ENCODE measurements at places on chromosomes 2 and 18.

DNA sequence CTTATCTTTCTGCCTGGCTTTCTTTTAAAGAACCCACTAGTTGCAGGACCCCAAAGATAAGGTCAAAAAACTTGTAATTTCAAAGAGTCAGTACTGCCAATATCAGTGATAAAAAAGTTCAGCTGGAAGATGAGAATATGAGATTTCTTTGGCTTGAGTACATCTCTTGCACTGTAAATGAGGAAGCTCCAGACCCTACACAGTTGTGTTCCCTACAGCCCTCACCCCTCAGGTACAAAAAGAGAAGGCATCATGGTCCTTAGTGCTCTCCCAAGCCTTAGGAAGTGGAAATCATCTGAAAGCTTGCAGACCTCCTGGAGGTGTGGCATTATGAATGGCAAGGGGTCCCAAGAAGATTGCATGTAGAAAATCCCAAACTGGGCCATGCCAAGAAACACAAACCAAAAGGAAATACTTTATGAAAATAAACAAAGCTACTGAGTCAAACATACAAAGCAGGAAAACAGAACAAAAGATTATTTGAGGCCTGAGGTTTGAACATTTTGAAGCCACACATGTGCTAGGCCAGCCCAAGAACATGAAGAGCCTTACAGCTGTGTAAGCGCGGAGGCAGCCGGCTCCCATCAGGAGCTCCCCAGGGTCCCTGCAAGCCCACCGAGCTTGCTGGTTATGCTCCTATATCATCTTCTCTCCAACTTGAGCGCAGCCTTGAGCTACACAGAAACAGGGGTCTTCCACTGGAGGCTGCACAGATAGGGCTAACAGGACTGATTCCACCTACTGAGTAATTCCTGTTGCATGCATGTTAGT, 217.0 kb downstream of the OSR1 start:
- no peak for DNase-seq

DNA sequence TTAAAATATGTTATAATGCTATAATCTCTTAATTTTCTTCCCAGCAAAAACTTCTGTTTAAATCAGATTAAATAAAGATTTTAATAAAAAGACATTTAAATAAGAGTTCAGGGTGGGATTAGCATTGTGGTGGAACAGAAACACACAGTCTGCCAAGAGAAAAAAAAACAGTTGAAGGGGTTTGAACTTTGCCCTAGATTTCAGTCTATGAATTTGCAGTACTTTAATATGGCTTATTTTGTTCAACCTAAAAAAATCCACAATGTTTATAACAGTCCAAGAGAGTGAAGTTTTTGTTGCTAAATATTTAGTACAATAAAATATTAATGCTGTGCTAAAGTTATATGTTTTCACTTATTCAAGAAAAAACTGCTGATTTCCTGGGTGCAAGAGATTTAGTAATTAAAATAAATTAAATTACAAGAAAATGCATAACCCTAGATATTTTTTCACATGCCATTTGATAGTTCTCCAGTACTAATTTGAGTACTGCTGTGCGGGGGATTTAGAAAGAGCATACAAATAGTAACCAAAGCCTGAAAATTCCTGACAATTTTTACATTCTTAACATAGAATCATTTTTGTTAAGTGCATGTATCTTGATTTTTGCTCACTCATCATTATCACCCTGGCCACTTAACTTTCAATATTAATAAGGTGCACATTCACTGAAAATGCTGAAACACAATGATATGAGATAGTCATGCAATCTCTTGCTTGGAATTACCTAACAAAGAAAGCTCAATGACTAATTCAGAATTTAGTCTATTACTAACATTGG, 52.6 kb downstream of the SLC40A1 start:
- no peak for DNase-seq

- DNase-seq, result no peak
Observed at GRCh38 chr2:129929321-129930290, 49.9 kb upstream of the RAB6C start.

DNA sequence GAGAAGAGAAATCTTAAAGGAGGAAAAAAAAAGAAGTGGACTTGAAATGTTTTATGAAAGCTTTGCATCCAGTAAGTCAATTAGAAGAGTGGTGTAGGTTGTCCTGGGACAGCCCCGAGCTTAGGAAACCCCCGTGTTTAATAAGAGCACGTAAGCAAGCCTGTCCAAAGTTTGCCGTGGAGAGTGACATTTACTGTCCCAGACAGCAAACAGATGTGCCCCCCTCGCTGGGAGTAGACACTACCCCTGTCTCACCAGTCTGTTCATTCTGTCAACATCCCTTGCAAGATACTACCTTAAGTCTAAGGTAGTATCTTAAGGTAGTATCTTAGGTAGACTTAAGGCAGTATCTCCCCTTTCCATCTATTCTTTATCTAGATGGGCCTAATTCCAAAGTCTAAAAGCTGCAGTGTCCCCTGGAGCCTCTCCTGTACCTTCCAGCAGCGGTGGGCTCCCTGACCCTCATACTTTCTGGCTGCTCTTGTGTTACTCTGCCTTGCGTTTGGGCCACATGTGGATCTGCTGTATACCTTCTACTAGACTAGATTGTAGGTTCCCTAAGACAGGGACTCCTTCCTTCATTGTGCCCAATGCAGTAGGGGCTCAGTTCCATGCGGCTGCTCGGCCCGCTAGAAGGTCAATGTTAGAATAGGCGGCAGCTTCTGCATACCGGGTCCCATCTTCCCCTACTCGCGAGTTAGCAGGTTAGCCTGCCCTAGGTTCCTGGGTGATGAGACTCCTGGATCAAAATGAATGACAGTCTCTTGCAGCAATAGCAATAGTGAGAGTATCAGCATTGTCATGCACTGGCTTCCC, 244.1 kb downstream of the GBX2 start:
- DNase-seq, result no peak

DNA sequence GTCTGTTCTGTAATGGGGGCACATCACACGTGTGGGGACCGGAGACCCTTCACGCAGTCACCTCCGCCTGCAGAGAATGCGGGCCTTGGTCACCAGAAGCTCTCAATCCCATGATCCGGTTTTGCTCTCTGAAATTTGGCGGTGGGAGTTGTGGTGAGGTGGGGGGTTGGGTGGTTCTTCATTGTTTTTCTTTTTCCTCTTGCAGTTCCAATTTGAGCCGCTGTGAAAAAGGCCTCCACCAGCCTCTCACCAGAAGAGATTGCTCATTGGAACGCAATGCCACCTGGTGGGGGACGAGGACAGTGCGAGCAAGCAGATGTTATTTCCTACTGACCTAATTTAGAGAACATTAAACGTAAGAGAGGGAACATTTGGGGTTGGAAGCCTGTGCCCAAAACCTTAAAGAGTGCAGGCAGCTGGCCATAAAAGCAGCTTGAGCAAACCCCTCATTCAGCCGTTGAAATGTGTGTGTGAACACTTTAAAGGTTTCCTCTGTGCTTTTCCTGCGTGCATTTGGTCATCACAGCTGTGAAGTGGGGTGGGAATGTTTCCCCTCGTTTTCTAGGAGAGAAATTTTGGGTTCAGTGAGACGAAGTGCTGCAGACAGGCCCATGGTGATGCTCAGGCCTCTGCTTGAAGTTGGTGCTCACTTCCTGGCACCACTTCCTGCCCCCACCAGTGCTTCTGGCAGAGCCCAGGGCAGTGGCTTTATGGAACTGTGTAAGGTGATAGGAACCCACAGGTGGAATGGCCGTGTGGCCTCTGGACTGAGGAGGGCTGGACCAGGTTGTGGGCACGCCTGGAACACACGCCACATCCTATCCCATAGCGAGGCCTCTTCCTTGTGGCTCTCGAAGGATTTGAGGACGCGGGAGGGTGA, 61.7 kb downstream of the ZCCHC2 start:
- DNase-seq, result peak; percentile 94

DNA sequence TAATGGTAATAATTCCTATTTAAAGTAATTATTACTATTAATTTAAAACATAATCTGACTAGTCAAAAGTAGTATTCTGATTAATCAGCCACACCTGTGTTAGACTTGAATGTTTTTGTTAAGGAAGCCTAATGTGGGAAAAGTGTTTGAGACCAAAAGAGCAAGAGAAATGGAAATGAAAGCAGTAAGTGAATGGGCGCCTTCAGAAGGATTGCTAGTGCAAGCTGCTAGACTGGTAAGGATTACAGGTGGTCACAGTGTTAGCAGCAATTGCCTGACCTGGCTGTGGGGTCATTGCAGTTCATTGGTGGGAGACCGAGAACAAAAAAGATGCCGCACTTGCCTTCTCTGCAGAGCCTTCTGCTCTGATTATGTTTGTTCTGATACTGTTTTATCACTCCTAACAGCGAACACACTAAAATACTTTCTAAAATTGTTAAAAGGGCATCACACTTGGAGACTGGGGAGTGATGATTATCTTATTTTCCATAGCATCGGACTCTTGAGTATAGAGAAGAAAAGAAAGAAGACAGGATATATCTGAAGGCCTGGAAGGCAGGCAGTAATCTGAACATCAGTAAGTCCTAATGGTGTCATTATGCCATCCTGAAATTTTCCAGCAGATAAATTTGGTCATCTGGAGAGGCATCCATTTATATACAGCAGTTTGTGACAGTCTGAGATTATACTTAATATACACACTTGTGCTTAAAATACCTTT, 5.8 kb downstream of the SOCS6 start:
- DNase-seq, result no peak

DNA sequence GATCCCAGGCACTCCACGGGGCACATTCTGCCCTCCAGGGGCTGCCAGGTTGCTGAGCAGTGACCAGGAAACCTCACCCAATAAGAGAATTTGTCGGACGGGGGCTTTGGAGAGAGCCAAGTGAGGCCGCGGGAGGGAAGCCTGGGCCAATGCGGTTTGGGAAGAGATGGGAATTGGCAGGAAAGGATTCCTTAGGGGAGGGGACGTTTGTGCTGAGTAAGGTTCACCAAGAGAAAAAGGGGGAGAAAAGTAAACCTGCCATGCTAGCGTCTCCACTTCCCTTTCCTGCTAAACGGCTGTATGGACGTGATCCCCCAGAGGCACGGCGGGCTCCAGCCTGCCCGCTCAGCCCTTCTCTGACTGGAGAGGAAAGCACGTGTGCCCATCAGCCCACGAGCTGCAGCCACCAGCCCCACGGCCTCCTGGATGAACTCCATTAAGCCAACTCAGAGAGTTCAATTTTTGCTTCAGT, 194.4 kb upstream of the ID2 start:
- DNase-seq, result no peak

DNA sequence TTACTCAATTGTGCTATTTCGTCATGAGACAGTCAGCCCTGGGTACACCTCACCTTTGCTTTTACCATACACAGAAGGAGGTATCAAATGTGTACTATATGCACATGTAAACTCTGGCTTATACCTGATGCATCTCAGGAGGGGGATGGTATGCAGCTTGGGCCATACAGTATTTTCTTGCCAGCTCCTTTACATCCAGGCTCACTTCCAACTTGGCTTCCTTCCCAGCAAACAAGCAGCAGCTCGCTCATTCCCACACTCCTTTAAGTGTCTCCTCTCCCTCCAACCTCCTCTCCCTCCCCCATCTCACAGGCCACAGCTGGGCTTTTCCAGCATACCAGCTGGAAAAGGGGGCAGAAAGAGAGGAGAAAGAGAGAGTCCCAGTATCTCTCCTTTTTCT, 9.6 kb downstream of the MARCHF4 start:
- no peak for DNase-seq

- no peak for DNase-seq
Observed at GRCh38 chr2:49515996-49516782, 361.9 kb upstream of the FSHR start.

DNA sequence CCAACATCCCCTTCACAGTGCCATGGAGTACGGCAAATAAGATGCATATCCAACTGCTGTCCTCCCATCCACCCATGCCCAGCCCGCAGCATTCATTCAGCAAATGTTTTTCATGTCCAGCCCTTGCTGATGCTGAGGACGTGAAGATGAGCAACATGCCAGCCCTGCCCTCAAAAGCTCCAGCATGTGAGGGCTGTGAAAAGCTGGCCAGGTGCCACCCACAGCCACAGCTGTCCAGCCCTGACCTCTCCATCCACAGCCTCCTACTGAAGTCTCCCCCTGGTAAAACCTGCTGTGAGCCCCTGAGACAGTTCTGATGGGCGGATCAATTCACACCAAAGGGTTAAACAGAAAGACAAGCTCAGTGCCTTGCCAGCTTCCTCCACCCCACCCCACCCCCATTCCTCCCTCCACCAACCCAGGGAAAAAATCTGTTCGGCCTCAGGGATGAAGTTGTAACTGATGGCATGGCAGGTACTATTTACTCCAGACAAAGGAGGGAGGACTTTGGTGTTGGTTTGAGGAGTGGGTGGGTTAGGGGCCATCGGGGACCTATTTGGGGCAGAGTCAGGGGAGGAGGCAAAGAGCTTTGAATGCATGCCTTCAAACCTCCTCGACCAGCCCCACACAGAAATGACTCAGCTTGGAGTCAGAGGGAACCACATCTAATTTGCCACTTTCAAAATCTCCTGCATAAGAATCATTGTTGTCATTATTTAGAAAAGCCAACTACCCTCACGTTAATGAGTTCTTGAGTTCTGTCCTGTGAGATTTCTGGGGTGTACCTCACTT, 4.3 kb downstream of the ZBTB7C start:
- DNase-seq, result peak; percentile 10

DNA sequence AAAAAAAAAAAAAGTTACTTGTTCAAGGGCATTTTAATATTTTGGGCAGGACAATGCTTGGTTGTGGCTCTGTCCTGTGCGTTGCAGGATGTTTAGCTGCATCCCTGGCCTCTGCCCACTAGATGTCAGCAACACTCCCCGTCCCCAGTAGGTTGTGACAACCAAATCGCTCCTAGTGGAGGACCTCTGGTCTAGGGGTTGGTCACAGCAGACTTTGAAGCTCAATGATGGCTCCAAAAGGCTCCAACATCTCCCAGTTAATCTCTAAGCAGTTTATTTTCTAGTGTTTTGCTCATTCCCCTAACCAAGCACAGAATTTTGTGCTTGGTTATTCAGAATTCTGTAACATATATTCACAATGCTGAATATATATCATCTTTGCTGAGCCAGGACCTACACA, 67.0 kb downstream of the CHRNA1 start:
- peak; percentile 80 for DNase-seq

- DNase-seq, result no peak
Observed at GRCh38 chr2:51387235-51387634, 355.3 kb upstream of the NRXN1 start.

- no peak for DNase-seq
Observed at GRCh38 chr18:7230626-7231349, at the start of gene LRRC30. LRRC30 (plus strand) TSS chr18:7231089; CDS start chr18:7231139, 50 bp downstream.

GRCh38 chr2:238459081-238459629, 32.4 kb downstream of the ASB1 start:
- no peak for DNase-seq

DNA sequence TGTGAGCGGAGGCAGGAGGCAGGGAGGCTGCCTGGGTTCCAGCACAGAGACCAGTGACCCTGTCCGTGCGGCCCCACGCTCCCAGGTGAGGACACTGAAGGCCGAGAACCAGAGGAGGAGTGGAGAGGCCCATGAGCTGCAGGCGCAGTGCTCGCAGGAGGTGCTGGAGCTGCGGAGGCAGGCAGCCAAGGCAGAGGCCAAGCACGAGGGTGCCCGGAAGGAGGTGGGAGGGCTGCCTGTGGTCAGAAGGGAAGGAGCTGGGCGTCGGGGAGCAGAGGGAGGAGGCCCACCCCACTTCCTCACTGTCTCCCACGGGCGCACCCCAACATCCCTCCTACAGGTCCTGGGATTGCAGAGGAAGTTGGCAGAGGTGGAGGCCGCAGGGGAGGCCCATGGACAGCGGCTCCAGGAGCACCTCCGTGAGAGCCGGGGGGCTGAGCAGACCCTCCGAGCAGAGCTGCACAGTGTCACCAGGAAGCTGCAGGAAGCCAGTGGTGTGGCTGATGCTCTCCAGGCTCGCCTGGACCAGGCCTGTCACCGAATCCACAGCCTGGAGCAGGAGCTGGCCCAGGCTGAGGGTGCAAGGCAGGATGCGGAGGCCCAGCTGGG, 33.0 kb upstream of the SNED1 start:
- DNase-seq, result no peak

- no peak for DNase-seq
Observed at GRCh38 chr2:25684577-25685473, 11.4 kb upstream of the DTNB start.
